Aorta (tissue), 5 donors: ENCODE measurements at places on chromosomes 3 and 15. TPM values are rescaled to one million over a fixed set of nuclear protein-coding genes. Genes with fewer than 3 reads are reported as not detected.

DNA sequence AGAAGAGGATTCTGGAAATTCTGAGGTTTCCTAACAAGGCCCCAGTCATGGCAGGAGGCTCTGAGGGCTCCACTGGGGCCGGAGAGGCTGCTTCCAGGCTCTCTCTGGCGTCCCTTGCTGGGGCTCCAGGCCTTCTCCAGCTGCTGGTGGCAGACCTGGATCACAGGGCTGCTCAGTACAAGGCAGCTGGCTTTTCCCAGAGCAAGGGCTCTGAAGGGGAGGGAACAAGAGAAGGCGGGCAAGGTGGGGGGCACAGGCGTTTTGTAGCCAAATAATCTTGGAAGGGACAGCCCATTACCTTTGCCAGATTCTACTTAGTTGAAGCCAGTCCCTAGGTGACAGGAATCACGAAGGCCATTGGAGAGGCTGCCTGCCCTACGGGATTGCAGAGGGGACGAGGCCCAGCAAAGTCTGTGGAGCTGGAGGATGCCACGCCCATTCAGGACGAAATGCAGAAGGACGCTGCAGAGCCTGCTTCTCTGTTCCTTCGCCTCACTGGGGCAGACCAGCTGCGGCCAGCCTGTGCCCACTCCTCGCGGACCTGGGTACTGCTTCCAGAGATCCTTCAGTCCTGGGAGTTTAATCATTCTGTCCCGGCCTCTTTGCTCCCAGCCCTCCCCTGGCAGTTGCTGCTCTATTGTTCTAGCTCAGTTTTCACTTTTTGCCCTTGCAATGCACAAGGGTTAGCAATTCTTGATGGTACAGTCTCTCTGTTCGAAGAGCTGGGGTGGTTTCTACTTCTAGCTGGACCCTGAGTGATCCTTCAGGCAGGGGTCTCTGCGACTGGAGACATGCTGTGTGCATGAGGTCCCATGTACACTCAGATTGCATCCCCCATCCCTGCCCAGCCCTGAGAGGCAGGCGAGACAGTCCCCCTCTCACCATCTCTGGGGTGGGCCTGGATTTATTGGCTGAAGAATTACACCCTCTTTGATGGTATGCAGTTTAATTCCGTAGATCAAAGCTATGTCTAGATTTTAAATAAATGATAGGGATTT is 149.3 kb upstream of the MEF2A start:
- no peak for DNase-seq

DNA sequence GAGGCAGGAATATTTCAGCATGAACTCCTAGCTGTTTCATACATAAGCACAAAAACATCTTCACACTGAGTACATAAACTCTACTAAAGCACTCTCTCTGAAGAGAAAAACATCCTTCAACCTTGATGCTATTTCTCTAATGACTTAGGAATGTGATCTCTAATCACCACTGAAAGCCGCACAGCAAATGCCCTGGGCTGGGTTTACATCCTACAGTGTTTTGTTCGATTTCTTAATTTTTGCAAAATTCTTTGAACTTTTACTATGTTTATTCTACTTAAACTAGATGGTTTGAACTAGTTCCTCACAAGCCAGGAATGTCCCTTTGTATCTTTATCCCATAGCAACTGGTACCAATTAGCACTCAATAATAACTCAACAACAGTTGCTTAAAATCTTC is 130.9 kb upstream of the ABI3BP start:
- no peak for DNase-seq

DNA sequence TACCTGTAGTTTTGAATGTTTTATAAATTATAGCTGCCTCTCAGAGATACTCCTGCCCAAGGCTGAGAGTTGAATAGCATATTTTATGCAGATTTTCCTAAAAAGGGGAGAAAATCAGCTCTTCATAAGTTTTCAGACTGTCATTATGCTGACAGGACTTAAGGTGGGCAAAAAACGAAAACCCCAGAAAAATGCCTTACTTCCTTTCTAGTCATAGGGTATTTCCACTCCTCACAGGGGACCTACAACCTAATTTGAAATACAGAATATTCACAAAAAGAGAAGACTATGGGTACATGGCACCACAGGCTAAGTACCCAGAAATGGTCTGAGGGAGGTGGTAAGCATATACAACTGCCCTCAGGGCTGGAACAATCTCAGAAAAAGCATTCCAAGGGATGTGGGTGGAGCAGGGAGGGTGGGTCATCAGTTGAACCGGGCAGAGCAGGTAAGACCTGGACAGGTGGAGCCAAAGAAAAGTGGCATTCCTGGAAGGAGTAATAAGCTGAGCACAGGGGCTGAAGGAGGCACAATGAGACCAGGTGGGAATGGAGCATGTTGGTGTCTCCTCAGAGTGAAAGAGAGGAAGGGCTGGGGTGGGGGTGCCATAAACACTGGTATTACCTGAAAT is 10.6 kb upstream of the OXSR1 start:
- DNase-seq: no peak

DNA sequence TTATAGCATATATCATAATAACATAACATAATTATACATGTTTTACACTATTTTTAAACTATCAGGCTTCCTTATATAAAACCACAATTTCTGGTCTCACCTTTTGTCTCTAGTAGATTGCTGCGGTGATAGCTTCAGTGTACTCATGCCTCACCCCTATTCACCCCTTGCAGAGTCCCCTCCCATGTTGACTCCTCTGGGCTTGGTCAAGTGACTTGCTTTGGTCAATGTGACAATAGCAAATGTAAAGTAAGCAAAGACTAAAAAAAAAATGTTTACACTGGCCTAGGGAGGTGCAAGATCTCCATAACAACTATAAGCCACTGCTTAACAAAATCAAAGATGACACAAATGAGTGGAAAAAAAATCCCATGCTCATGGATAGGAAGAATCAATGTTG is 537.5 kb downstream of the ROBO1 start:
- no peak for DNase-seq

DNA sequence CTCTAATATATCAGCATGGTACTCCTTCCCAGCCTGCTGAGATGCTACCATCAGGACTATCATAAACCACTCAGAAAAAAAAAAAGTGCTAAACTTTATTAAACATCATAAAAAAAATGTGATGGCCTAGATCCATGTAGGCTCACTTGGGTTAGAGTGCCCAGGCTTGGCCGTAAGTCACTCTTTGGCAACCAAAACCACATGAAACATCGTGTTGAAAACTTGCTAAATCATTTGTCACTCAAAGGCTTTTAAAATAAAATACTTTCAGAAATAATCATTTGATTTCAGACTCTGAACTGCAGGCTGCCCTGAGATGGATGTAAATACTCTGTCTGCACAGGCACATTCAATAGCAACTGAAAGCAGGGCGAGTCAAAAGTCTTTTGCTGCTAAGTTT is 78.4 kb upstream of the WNT5A start:
- no peak for DNase-seq

WWTR1 gene
- total RNA-seq: 225 TPM

MYO5C gene
- 7.8 TPM for total RNA-seq

EEF1AKMT4 gene
- 1.5 TPM for total RNA-seq
